Kidney tubule cell (primary cell): ENCODE measurements at places on chromosomes 4 and X.

DNA sequence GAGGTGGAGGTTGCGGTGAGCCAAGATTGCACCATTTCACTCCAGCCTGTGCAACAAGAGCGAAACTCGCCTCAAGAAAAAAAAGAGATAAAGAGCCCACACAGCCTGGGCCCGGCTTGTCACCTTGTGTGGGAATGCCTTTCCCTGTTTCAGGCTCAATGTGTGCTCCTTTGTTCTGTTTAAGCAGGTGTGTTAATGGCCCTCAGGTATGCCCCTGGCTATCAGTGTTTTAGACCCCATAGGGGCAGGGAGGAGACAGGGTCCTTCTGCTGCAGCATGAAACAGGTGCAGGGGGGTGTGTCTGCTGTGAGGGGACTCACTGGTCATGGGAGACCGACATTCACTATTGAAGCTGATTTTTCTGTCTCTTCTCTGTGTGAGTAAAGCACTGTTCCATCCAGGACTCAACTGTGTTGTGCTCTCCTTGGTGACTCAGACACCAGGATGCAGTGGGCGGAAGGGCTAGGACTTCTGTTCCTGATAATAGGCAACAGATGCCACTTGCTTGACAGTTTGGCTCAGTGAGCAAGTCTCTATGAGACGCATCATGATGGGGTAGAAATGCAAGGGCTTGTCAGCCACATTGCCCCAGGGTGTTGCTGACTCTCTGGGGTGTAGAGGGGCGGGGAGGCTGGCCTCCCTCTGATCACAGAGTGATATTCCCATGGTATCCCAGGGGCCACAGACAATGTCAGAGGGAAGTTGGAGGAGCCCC lies 15.6 kb upstream of the LAP3 start:
- DNase-seq, result peak; percentile 55

DNA sequence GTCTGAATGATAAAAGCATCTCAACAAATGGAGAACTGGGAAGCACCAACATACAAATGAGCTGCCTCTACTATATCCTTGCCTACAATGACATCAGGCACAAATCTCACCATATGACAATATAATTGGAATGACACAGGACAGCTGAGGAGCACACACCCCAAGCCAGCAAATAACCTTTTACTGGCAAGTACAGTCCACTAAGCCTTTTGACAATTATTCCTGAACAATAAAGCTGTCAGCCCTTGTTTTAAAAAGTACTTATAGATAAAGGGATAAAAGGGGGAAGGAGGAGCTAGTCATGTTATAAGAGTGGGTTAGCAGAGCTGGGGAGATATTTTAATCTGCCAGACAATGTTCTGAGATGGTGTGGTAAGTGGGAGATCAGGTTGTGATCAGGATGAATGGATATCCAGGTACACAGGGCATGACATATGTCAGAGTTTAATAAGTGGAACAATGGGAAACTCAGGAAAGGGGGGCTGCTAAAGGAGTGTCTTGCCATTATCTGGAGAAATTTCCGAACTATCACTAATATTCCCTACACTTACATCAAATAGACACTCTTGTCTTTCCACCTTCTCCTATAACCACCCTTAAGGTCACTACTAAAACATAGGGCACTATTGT lies 127.6 kb downstream of the GPC3 start:
- DNase-seq, result no peak

DNA sequence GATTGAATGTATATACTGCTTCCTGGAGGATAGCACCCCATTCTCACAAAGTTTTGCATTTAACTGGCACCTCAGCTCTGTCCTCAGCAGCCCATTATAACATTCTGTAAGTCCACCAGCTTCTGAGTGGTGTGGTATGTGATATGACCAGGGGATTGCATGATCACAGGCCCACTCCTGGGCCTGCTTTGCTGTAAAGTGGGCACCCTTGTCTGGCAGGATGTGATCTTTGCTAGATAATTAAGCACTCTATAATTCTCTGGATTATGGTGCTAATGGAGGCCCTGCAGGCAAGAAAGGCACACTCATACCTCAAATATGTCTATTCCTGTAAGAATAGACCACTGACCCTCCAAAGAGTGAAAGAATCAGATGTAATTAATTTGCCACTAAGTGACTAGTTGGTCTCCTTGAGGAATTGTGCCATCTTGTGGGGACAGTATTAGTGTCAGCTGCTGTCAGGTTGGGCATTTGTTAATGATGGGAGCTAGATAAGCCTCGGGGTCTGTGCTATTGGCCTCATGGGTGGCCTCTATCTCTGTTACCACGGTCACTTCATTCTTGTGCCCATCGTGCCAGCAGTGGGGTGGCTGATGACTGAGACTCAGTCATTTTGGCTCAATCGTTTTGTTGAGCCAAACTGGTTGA lies 2.2 kb upstream of the CFI start:
- DNase-seq, result peak; percentile 66

GRCh38 chrX:84046403-84046984 lies 141.5 kb downstream of the RPS6KA6 start:
- peak; percentile 58 for DNase-seq

DNA sequence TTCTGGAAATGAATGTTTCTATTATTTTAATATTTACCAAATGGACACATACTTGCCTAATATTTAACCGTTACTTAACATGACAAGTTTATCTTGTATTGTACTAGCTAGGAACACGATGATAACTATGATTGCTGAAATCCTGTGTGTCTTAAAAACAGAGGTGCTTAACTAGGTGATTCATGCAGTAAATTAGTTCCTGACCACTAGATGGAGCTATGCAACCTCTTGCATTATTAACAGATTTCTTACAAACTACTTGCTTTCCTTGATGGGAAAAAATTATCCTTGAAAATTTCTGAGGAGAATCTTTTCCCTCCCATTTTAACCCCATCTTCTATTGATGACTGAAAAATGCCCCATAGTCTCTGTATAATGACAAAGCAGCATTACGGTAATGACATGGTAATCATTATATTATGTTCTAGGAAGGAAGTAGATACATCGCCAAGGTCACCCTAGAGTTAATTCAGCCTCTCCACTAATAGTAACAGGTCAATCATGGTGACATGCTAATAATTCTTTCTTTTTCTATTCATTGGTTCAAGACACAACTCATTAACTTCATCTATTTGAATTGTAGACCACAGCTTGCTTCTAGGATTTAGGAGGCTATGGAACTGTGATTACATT lies 844.2 kb downstream of the RAPGEF2 start:
- DNase-seq, result peak; percentile 75

GRCh38 chr4:95155759-95156451 lies 392.9 kb downstream of the UNC5C start:
- DNase-seq, result peak; percentile 50

DNA sequence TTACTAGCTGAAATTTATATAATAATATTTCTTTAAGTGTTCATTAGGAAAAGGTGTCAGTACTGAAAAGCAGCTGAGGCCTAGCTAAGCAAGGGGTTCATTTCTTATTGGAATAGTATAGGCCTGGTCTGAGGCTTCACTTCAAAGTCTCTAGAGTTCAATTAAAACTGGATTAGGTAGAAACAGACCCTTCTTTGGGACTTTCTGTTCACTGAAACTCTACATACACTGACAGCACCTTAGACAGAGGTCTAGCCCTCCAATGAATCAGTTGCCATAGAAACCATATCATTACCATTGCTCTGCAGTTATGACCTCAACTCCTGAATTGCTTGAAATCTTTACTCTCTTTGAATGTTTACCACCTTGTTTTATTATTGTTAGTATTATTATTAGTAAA lies 86.4 kb upstream of the MAB21L2 start:
- no peak for DNase-seq

- no peak for DNase-seq
Observed at GRCh38 chr4:3303923-3304710, 11.3 kb downstream of the RGS12 start.

- DNase-seq, result no peak
Observed at GRCh38 chrX:19708683-19709082, 178.7 kb downstream of the SH3KBP1 start.

DNA sequence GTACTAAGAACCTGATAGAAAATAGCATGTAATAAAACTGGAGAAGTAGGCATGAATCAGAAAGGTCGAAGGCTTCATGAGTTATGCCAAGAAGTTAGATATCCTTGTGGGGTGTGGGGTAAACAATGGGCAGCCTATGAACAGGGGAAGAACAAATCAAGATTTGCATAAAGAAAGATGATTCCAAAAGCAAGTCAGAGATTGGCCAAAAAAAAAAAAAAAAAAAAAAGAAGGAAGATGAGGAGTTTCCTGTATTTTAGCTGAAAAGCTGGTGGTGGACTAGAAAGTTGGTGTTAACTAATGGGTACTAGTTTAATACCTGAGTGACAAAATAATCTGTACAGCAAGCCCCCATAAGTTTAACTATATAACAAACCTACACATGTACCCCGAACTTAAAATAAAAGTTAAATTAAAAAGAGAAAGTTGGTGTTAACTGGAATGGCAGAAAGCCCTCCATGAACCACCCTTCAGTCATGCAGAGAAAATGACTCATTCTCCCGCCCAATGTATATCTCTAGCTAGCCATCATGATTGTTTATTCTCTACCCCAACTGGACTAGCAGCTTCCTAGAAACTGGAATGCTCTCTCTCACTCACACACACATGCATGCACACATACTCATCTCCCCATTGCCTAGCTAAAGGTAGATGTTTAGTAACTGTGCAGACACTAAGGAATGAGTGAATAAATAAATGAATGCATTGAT lies 41.7 kb downstream of the ATP11C start:
- peak; percentile 80 for DNase-seq

- DNase-seq, result peak; percentile 10
Observed at GRCh38 chr4:169658975-169659715, 38.8 kb downstream of the CLCN3 start.

GRCh38 chr4:159308566-159309340 lies 205.9 kb downstream of the RAPGEF2 start:
- peak; percentile 77 for DNase-seq

GRCh38 chr4:19259920-19260319 lies 991.8 kb upstream of the SLIT2 start:
- no peak for DNase-seq

DNA sequence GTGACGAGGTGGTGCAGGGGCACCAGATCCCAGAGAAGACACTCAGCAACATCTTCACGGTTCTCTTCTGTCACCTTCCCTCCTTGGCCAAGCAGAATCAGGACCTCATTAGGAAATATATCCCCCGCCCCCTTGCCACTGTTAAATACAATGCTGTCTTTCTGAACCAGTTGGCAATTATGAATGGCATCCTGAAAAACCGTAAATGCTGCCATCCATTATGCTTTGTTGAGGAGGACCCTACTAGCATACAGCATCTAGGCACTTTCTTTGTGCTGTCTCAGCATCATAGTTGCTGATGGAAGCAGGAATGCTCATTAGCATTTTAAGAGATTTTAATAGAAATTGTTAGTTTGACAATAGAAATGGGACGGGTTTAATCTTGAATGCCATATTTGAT lies 138.5 kb downstream of the DCLK2 start:
- DNase-seq, result no peak

- no peak for DNase-seq
Observed at GRCh38 chr4:42641161-42641560, 15.7 kb downstream of the ATP8A1 start.

DNA sequence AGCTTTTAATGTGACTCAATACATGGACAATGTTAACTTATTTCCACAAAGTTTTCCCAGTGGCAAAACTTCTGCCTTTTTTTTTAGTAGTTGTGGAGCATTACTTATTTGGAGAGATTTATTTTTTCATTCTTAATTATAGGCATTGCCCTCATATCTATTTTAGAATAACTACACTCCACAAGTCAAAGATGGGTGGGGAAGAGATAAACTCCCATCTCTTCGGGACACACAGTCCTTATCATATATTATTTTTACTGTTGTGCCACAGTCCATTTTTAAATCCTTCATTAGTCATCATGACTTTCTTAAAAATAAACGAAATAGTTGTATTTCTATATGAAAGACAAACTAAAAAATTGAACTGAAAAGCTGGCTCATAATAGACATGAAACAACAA lies 1.2 kb downstream of the DMD start:
- DNase-seq, result no peak

DNA sequence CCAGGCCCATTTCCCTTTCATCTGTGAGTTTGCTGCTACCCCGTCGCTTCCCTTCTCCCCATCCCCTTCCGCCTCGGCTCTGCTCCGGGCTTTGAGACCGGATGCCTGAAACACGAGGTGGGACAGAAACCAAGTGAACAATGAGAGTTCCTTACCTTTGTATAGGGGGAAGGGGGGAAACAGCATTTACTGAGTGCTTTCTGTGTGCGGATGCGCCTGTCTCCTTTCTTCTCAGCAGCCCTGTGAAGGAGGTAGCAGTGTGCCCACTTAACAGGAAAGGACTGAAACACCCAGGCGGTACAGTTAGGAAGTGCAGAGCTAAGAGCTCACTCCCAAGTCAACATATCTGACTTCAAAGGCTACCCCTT lies 43.2 kb upstream of the TMSB15B start:
- peak; percentile 58 for DNase-seq

GRCh38 chrX:23803931-23804381 lies 21.0 kb downstream of the SAT1 start:
- peak; percentile 90 for DNase-seq

DNA sequence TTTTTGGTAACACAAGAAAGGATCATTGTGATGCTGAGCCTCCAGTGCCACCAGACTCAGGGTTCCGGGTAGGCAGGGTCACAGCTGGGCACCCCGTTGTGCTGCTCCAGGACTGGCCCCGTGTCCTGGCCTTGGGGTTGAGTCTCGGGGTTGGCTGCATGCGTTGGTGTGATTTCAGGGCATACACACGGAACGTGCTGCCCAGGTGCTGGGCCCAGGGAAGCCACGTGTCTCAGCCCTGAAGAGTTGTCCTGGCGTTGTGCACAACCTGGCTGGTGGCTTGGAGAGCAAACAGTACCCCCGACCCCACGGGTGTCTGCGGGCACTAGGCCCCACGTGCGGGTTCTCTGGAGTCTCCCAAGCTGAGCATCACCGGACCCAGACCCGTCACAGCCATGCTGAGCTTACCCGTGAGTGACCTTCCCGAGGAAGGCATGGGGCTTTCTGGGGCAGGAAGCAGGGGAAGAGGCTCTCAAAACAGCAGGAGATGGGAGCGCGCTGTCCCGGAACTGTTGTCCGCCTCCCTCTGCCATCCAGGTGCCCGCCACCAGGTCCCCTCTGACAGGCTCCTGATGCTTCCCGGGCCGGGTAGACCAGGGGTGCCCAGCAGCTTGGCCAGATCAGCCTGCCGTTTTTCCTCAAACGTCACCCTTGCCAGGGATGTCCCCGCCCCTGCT lies 66.1 kb upstream of the ENPP6 start:
- no peak for DNase-seq

DNA sequence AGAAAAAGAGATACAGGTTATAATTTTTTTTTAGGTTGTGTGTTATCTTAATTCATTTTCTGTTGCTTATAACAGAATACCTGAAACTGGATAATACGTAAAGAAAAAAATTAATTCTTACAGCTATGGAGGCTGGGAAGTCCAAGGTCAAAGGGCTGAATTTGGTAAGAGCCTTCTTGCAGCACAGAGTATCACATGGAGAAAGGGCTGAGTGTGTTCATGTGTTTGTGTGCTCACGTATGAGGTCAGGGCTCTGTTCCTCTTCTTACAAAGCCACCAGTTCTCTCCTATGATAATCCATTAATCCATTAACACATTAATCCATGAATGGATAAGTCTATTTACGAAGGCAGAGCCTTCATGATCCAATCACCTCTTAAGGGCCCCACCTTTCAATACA lies 8.6 kb upstream of the RAB28 start:
- DNase-seq, result no peak
